ENCODE measurements at places on chromosomes 6 and 20.

DNA sequence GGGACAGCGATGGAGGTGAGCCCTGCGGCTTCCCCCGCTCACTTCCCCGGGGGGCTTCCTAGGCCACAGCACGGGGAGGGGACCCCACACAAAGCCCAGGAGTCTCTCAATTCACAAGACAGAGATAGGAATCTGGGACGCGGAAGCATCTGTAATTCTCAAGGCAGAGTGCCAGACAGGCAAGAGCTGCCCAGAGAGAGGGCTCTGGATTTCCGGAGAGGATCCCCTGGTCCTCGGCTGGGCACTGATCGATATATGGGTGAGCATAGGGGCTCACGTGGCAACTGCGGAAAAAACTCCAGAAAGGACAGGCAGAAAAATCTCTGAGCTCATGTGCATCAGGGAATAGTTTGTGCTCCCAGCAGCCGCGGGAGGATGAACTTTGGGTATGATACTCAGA lies 296.2 kb downstream of the NRN1 start:
- DNase-seq, result no peak

GRCh38 chr6:116010386-116010785 lies 50.3 kb downstream of the FRK start:
- no peak for DNase-seq

GRCh38 chr20:17955302-17955701 lies 13.3 kb downstream of the SNX5 start:
- DNase-seq, result no peak

DNA sequence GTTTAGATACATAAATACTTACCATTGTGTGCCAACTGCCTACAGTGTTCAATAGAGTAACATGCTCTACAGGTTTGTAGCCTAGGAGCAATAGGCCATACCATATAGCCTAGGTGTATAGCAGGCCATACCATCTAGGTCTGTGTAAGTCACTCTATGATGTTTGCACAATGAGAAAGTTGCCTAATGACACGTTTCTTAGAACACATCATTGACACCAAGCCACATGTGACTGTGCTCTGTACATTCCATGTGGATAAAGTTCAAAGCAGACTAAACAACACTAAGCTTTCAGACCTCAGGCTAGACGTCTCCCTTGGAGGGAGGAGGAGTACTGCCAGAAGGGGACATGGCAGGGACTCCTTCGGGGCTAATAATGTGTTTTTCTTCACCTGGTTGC lies 93.6 kb downstream of the KIF16B start:
- DNase-seq, result no peak

DNA sequence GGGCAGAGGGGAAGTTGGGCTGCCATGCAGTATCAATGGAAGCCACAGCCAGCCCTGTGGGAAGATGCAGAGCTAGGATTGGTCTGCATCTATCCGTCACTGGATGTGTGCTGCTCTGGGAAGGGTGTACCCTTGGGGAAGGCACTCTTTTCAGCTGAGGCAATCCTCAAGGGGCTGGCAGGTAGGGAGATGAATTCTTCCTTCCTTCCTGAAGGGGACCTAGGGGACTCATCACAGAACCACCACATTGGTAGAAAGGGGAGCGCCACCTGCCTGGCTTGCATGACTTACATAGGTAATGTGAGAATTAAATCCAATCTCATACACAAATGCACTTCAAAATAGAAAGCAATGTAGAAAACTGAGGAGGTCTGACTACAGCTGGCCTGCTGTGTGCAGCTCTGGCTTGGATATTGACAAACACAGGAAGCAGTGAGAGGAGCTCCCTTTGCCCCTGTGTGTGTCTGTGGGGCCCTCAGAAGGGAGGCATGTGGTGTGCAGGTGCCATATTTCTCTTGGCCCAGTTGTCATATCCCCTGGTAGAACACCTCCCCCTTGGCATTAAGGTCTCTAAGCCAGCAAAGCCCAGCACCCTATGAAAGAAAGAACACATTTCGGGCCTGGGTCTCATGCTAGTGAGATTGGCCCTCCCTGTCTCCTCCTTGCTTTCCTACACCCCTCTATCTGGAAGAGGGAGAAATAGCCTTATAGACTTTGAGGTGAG lies 260.3 kb upstream of the MOCS1 start:
- no peak for DNase-seq

- DNase-seq, result no peak
Observed at GRCh38 chr6:154002894-154003293, 36.1 kb upstream of the OPRM1 start.

DNA sequence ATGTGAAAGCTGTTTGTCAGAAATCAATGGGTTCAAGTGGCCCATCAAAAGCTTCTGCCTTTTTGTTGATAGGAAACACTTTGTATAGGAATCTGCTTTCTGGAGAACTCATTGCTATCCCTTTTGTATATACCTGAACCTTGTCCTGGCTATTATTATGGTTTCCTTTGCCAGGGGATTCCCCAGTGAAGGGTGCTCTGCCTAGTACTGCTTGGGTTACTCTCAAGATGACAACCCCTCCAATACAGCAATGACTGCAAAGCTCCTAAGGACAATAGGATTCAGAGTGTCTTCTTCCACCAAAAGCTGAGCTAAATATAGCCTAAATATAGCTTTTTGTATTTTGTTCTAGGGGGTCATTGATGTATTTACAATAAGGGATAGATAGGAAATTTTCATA lies 54.0 kb upstream of the PTPRK start:
- no peak for DNase-seq

DNA sequence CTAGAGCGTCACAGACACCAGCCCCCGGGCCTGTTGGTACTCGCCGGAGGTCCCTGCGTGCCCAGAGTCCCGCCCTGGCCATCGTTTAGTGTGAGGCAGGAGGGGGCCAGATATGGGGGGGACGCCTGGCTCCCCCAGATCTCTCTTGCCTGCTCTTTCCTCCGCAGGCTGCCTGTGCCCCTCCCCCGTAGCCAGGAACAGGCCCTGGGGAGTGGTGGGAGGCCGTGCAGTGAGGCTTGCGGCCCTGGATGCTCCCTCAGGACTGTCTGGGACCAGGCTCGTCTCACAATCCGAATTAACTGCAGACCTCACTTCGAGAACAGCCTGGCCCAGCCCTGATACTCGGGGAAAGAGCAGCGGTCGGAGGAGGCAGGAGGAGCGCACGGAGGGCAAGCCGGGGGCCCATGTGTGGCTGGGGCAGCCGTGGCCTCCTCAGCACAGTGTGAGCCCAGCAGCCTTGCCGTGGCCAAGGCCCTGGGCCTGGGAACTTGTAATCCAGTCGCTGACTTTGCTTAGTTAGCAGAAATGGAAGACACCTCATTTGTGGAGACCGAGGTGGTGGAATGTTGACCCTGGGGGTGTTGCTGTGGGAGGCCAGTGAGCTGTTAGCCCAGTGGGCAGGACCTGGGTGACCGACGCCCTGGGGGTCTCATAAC lies 28.7 kb downstream of the FRMD1 start:
- DNase-seq, result no peak

DNA sequence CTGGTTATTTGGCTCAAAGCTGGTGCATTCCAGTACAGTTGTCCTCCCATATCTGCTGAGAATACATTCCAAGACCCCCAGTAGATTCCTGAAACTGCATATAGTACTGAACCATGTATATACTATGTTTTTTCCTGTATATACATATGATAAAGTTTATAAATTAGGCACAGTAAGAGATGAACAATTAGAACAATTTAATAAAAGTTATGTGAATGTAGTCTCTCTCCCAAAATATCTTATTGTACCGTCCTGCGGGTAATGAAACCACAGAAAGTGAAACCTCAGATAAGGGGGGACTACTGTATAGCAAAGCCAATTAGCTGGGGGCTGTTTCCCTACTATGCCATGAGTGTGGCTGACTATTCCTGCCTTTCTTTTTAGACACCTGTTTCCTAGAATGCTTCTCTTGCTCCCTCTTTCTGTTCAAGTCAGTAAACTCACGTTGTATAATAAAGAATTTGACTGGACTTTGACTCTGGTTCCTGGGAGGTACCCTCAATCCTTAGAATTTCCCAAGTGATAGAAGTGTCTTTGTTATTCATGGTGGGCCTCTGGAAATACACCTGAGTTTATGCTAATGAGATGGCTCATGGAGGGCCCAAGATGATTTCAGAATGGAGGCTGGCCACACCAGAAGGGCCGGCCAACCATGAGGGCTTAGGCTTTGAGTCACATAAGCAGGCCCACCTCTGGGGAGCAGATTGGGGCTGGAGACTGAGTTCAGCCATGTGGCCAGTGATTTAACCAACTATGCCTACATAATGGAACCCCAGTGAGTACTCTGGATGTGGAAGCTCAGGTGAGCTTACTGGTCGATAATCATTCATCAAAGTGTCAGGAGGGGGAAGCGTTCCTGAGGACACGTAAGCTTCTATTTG lies 689 bp upstream of the BLOC1S5 start:
- peak; percentile 45 for DNase-seq

DNA sequence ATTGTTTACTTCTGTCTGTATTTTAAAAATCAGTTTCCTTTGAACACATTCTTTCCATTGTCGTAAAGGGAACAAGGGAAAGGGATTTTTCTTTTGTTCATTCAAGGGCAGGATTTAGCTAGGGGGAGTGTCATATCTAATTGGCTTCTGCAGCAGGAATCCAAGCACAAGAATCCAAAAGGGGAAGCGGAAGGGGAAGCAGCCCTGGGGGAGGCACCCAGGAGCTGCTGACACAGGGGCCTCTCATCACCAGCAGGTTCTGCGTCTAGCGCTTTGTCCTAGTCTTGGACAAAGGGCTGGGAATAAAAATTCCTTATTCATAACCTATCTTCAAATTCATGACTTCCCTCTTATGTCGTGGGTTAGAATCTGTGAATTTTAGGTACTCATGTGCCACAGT lies 13.7 kb downstream of the RIPK1 start:
- DNase-seq, result no peak

DNA sequence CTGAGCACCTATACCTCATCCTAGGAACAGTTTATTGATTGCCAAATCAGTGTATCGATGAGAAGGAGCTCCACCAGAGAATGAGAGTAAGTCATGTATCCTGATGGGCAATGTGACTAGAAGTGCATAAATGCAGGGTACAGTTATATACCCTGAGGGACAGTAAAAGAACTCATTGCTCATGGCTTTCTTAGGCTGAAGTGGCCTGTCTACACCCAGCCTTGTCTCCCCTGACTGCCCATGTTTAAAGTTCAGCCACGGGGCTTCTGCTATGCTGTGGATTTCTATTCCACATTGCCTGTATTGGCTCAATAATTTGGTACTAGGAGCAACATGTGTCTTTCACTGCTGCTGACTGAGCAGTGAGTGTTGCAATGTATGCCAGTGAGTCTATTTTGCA lies 400.4 kb upstream of the IMPG1 start:
- DNase-seq, result no peak

DNA sequence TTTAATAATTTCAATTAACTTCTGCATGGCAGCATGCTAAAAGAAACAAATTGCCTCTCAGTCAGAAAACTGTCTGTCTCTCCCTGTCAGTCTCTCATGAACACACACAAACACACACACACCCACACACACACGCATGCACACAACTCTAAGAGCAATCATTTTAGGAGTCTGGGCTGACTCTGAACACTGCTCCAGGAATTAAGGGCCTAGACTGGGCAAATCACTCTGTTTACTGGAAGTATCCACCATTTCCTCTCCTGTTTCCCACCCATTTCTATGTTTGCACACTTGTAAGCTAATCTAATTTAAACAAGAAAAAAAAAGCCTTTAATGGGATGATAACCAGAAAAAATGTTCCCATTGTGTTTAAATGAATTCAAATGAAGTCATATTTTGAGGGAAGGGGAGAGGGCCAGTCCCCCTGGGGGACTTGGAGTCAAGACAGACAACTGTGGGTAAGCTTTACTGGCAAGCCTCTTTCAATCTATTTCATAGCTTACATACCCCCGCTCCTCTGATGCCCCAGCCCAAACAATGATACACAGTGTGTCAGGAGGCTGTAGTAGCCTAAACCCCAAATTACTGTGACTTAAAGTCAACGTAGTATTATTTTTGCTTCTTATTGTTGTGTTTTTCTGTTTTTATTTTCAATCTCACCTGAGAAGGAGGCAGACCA lies 447.8 kb upstream of the FLRT3 start:
- no peak for DNase-seq

DNA sequence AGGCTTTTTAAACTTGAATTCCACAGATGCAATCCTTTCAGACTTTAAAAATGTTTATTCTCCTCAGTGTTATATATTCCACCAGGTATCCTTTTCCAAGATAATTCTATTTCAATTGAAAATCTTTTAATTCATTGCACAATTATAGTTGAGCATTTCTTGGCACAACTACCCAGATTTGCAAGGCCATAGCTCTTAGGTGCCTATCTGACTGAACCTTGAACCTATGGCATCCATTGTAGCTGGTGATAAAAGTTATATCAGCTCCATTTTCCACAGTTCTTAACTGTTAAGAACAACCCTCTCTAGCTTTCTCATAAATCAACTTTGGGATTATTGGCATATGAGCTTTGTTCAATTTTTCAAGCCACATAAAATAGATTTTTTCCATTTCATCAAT lies 42.4 kb downstream of the PACRG start:
- no peak for DNase-seq

DNA sequence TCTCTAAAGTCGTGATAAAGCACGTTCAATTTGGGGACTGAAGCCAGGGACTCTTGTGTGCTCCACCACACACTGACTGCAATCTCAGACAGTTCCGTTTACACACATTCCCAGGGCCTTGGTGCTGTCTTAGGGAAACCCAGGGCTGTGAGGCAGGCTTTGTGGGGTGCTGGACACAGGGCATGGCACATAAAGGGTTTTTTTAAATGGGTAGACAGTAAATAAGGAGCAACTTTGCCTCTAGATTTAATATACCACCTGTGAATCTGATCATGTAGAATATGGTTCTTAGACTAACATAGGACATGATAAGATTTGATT lies 2.3 kb downstream of the ENTPD6 start:
- no peak for DNase-seq

All from activated T-cell treated with anti-CD3 and anti-CD28 coated beads, Interleukin-2, amount 50 U/mL, for 48 hours (primary cell).